ENCODE measurements at places on chromosomes 3 and 15.

- peaks cover 11% of the 10 kb centered on the region for H3K4me1 ChIP-seq
- peaks cover 14% of the 10 kb centered on the region for H3K27me3 ChIP-seq
- no peak for DNase-seq
Measured at GRCh38 chr3:138187296-138188012, at the start of gene ARMC8. Gene ARMC8 (plus strand): TSS chr3:138187301. CDS start chr3:138187555, 254 bp downstream.

- no peaks in the 10 kb centered on the region for H3K27me3 ChIP-seq
- H3K36me3 ChIP-seq = no peaks in the 10 kb centered on the region
- H3K4me3 ChIP-seq = no peak overlapping the region
- no peaks in the 10 kb centered on the region for H3K4me1 ChIP-seq
- DNase-seq = no peak
- no peak overlapping the region for H3K27ac ChIP-seq
Measured at GRCh38 chr3:110811050-110811449, 260.6 kb upstream of the NECTIN3 start.

DNA sequence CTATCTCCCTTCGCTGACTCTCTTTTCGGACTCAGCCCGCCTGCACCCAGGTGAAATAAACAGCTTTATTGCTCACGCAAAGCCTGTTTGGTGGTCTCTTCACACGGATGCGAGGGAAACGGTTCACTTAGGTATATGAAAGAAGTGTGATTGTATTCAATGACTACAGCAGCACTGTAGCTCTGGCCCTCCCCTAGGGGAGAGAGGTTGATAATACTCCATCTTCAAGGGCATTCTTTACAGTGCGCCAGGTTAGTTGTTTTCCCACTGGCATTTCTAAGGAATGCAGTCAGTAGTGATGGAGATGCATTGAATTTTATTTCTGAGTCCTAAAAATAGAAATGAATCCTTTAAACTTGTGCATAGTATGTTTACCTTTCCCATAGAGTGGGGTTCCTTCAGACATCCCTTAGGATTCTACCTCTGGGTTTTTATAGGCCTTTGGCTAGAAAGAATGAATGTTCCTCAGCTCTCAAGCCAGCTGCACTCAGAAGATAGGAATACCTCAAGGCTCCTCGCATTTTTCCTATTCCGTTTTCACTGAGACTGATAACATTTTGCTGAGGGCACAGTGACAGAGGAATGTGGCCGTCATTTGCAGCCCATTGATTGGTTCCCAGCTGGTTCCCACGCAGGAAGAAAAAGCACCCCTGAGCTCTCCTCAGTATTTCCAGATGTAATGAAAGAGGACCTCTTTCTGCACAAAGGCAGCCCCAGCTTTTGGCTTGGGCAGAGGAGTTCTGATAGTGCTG lies 131.8 kb upstream of the C2CD4B start:
- no peak for DNase-seq
- H3K27ac ChIP-seq = no peak overlapping the region
- H3K27me3 ChIP-seq = peaks cover 16% of the 10 kb centered on the region
- no peaks in the 10 kb centered on the region for H3K4me1 ChIP-seq
- H3K36me3 ChIP-seq = no peaks in the 10 kb centered on the region

GRCh38 chr3:65996589-65996988 lies 42.1 kb downstream of the MAGI1 start:
- H3K27ac ChIP-seq = no peak overlapping the region
- no peaks in the 10 kb centered on the region for H3K4me1 ChIP-seq
- H3K36me3 ChIP-seq = no peaks in the 10 kb centered on the region
- no peak for DNase-seq

- no peaks in the 10 kb centered on the region for H3K36me3 ChIP-seq
- DNase-seq = no peak
- no peak overlapping the region for H3K27ac ChIP-seq
- no peaks in the 10 kb centered on the region for H3K27me3 ChIP-seq
- H3K4me3 ChIP-seq = no peak overlapping the region
Measured at GRCh38 chr3:100891827-100892226, 101.4 kb downstream of the ABI3BP start.

GRCh38 chr15:48527517-48527916 lies 118.0 kb downstream of the FBN1 start:
- DNase-seq = no peak
- no peaks in the 10 kb centered on the region for H3K27me3 ChIP-seq
- no peaks in the 10 kb centered on the region for H3K36me3 ChIP-seq

- H3K4me1 ChIP-seq = peaks cover 29% of the 10 kb centered on the region
- H3K36me3 ChIP-seq = no peaks in the 10 kb centered on the region
- no peak overlapping the region for H3K27ac ChIP-seq
- no peaks in the 10 kb centered on the region for H3K27me3 ChIP-seq
- H3K4me3 ChIP-seq = no peak overlapping the region
- DNase-seq = no peak
Measured at GRCh38 chr15:52485290-52485689, 43.4 kb downstream of the MYO5A start.

DNA sequence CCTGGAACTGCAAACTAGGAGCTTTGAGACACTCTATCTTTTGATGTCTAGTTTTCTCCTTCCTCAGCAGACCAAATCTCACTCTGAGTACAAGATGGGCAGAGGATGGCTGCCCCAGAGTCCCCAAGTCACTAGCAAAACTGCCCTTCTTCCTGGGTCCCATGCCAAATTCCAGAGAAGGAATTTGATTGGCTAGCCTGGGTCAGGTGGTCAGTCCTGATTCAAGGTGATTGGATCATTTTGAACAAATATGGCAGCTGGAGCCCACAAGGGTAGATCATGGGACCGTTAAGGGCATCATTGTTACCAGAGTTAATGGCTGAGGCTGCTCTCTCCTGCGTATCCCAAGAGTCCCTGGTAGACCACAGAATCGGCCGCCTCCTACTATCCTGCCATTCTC lies 21.7 kb downstream of the SLC6A1 start:
- DNase-seq = no peak
- no peaks in the 10 kb centered on the region for H3K36me3 ChIP-seq
- no peak overlapping the region for H3K27ac ChIP-seq
- no peak overlapping the region for H3K4me3 ChIP-seq
- H3K4me1 ChIP-seq = no peaks in the 10 kb centered on the region

GRCh38 chr3:134059035-134059601 lies 29.4 kb upstream of the SLCO2A1 start:
- H3K4me3 ChIP-seq = no peak overlapping the region
- no peak for DNase-seq
- no peaks in the 10 kb centered on the region for H3K4me1 ChIP-seq
- no peak overlapping the region for H3K27ac ChIP-seq
- H3K27me3 ChIP-seq = peaks cover 8% of the 10 kb centered on the region
- no peaks in the 10 kb centered on the region for H3K36me3 ChIP-seq

DNA sequence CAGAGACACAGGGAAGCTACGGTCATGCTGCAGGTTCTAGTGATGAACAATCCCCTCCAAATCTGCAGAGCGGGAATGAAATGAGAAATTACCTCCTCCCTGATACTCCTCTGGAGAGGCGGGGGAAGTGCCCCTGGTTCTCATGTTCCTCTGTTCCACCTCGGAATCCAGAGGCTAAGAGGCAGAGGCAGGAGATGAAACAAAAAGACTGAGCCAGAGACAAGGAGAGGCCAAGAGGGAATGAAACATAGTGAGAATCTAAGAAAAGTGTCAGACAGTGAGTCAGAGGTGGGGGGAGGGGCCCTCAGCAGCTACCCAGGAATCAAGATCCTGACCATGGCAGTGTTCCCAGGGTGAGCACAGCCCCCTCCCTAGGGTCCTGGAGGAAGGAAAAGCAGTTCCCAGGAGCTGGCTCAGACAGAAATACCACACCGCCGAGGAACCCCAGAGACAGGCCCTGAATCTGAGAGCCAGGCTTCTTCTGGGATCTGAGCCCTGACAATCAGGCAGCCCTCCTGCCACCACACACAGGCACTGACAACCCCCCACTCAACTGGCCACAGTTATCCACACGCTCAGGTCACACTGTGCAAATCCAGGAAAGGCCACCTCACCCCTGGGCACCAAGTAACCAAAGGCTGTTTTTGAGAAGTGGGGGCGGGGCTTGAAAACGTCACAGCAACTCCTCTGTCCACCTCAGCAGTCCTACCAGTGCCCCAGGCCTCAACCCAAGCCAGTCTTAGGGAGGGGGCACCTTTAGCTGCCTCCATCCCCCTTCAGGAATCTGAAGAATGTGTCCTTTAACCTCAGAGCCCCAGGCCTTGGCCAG lies 2.4 kb downstream of the CSRNP1 start:
- peak overlapping the region; percentile 96 for H3K27ac ChIP-seq
- peak overlapping the region; percentile 82 for H3K4me3 ChIP-seq
- no peaks in the 10 kb centered on the region for H3K27me3 ChIP-seq
- H3K36me3 ChIP-seq = peaks cover 7% of the 10 kb centered on the region
- peak; percentile 58 for DNase-seq

DNA sequence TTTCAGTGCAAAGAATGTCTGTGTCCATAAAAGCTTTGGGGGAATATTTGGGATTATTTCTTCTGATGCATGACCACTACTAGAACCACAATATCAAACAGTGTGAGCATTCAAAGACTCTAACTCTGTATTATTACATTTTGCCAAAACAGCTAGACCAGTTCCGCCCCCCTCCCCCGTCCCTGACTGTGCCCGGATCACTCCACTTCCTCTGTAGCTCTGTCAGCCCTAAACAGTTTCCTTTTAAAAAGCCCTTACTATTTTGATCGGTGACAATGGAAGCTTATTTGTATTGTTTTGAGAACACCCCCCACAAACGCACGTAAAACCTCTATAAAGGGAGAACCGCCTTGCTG lies 36.6 kb upstream of the EPHB3 start:
- DNase-seq = no peak
- no peak overlapping the region for H3K27ac ChIP-seq
- peaks cover 38% of the 10 kb centered on the region for H3K27me3 ChIP-seq
- no peaks in the 10 kb centered on the region for H3K4me1 ChIP-seq
- H3K4me3 ChIP-seq = peak overlapping the region; percentile 57
- H3K36me3 ChIP-seq = no peaks in the 10 kb centered on the region

DNA sequence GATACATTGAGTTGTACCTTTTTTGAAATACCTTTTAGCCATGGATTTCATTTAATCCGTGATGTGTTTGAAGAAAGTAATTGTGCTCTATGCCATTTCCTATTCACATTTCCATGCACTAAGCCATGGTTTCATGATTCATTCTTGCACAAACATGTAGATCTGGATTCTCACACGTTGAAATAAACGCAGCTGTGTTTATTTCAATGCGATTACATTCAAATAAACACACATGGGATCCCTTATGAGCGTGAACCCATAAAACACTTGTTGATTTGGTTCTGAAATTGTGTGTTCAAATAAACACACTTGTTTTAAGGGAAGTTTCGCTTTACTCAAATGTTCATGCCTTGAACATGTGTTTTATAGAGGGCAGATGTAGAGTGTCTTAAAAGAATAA lies 39.2 kb downstream of the BBX start:
- H3K27ac ChIP-seq = no peak overlapping the region
- no peak for DNase-seq
- H3K4me1 ChIP-seq = no peaks in the 10 kb centered on the region
- no peaks in the 10 kb centered on the region for H3K27me3 ChIP-seq

GRCh38 chr3:100650651-100651619 lies 41.5 kb downstream of the ADGRG7 start:
- no peak for DNase-seq
- H3K4me3 ChIP-seq = no peak overlapping the region
- H3K36me3 ChIP-seq = no peaks in the 10 kb centered on the region
- H3K4me1 ChIP-seq = no peaks in the 10 kb centered on the region
- no peak overlapping the region for H3K27ac ChIP-seq
- H3K27me3 ChIP-seq = no peaks in the 10 kb centered on the region

DNA sequence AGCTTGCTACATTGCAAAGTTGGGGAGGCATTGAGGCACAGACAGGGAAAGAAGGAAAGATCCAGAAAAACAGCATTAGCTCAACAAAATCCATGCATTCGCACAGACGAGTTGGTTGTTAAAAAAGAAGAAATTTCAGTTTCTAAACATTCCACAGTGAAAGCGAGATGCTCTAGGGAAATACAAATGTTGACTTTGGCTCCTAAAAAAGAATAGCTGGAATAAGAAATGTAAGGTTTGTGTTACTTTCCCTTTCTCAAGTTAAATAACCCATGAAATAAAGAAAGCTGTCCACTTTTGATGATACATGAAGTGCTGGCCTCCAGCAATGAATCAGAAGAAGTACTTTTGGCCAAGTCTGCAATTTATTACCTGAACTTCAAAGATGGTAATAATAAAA lies 465.1 kb downstream of the ERC2 start:
- H3K4me1 ChIP-seq = no peaks in the 10 kb centered on the region
- H3K27ac ChIP-seq = no peak overlapping the region
- no peaks in the 10 kb centered on the region for H3K27me3 ChIP-seq
- DNase-seq = no peak
- H3K36me3 ChIP-seq = no peaks in the 10 kb centered on the region

DNA sequence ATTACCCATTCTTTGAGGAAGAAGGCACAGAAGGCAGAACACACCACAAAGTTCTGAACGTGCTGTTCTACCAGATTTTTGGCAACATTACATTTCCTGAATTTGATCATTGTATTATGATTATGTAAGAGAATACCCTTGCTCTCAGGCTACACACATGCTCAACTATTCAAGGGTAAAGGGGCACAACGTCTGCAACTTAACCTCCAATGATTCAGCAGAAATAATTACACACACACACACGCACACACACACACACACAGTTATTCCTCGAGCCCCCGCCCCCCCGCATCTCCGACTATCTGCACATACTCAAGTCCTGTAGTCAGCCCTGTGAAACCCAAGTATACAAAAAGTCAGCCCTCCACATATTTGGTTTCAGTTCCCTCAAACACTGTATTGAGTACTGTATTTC lies 26.8 kb downstream of the RPN1 start:
- H3K36me3 ChIP-seq = peaks cover 11% of the 10 kb centered on the region
- no peak overlapping the region for H3K4me3 ChIP-seq
- no peak for DNase-seq
- H3K27ac ChIP-seq = no peak overlapping the region
- H3K4me1 ChIP-seq = peaks cover 3% of the 10 kb centered on the region

GRCh38 chr3:106247902-106248684 lies 379.3 kb upstream of the CBLB start:
- no peaks in the 10 kb centered on the region for H3K36me3 ChIP-seq
- no peak overlapping the region for H3K4me3 ChIP-seq
- peaks cover 5% of the 10 kb centered on the region for H3K27me3 ChIP-seq
- no peaks in the 10 kb centered on the region for H3K4me1 ChIP-seq

DNA sequence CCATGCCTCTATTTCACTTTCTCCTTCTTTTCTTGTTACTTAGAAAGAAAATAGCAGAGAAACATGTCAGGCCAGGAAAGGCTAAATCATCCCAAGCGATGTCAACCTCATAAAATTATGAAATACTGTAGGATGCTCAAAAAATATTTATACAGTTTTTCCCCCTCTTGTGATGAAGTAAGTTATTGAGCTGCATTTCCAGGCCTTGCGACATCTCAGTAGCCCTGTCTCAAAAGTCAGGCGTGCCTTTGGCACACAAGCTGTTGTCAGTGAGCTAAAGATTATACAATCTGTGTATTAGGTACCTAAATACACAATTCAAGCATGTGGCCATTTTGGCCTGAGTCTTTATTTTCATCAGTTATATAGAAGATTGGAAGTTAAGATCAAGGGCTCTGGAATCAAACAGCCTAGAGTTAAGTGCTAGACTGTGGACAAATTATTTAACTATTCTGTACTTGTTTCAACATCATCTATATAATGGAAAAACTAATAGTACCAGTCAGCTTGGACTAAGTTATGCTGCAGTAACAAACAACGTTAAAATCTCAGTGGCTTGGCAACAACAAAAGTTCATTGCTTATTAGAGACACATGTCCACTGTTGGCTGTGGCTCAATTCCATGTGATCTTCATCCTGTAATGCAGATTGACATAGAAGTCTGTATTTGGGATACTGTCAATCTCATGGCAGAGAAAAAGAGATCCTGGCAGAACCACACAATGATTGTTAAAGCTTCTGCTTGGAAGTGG lies 406.4 kb upstream of the PROK2 start:
- H3K4me3 ChIP-seq = no peak overlapping the region
- H3K27me3 ChIP-seq = no peaks in the 10 kb centered on the region
- no peaks in the 10 kb centered on the region for H3K36me3 ChIP-seq
- H3K4me1 ChIP-seq = no peaks in the 10 kb centered on the region
- no peak for DNase-seq
